Pulmonary artery endothelial cell (primary cell): ENCODE measurements at places on chromosomes 2 and 18. TPM values are rescaled to one million over a fixed set of nuclear protein-coding genes. Genes with fewer than 3 reads are reported as not detected.

DNA sequence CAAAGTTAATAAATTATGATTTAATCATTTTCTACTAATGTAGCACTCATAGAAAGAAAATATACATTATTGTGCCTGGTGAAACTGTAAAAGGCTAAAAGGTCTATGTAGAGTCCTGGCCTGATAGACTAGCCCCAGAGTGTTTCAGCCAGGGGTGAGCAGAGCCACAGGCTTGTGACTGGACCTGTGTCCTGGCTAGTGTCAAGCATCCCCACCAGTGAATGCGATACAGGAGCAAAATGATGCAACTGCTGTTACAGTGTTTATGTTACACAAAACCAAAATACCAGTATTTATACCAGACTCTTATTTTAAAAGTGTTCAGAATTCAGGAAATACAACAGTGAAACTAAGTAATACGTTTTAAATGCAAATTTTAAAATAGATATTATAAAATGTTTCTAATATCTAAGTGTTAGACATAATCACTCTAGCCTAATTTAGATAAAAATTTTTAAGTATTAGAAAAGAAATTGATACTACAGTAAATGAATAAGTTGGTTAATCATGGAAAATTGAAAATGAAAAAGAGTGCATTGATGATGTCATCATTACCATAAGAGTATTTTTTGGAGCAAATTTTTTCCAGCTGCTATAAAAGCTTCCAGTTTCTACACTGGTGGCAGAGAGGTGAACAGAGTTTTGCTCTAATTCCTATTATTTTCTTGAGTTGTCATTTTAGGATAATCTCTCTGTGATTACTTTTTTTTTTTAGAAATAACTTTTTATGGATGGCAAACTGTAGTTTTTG is 6.2 kb upstream of the TSPYL6 start:
- DNase-seq: no peak

DNA sequence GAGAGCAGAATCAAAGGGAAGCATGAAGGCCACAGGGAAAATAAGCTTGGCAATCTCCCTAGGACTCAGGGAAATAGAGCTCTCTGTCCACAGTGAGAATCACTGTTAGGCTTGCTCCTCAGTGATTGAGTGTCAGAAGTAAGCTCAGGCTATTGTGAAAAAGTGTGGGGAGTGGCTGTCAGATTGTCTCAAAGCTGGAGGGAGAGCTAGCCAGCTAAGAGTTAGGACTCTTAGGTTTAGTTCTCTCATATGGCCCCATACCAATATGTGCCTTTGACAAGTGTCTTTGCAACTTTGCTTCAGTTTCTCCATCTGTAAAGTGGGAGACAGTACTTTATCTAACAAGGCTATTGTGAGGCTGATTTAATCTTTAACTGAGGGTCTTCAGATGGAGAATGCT is 17.2 kb downstream of the EIF4E2 start:
- no peak for DNase-seq

Gene ADD2
- 2.6 and 4.6 TPM in 2 replicates for total RNA-seq

GRCh38 chr2:30363406-30363805 is 83.6 kb upstream of the LCLAT1 start:
- no peak for DNase-seq

DNA sequence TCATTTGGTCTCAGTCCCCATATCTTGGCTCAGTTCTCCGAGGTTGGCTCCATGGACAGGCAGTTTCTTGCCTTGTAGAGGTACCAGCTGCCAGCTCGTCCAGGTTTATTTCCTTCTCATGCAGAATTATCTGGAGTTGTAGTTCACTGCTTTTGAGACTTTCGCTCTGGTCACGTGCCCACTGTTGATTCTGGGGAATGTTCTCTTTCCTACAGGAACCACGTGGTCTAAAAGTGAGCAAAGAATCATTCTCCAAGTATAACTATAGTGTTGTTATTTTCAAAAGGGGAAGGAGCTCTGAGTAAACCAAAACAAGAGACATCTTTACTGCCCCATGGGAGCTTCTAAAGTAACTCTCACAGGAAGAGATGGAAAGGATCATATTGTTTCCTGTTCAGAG is 41.2 kb upstream of the RAB27B start:
- no peak for DNase-seq

GRCh38 chr2:233449921-233450863 is 95.9 kb downstream of the DGKD start:
- DNase-seq: no peak

Gene SERPINB11
- total RNA-seq: not detected in 2 replicates

DNA sequence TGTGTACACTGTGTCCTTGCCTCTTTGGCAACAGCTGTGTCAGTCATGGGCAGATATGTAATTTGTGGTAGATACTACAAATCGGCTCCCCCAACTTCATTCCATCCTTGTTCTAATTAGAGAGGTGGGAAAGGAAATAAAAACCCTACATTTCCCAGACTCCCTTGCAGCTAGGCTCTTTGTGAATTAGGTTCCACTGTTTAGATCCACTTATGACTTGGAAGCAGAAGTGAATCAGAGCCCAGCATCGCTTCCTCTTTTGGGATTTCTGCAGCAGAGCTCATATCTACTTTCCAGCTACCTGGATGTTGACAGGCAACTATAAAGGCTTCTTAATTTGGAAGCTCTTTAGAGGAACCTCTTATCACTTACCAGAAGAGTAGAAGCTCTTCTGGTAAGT is 34.1 kb upstream of the NARS1 start:
- DNase-seq: no peak

- peak; percentile 71 for DNase-seq
Observed at GRCh38 chr2:86028766-86029381, 76.8 kb downstream of the POLR1A start.

DNA sequence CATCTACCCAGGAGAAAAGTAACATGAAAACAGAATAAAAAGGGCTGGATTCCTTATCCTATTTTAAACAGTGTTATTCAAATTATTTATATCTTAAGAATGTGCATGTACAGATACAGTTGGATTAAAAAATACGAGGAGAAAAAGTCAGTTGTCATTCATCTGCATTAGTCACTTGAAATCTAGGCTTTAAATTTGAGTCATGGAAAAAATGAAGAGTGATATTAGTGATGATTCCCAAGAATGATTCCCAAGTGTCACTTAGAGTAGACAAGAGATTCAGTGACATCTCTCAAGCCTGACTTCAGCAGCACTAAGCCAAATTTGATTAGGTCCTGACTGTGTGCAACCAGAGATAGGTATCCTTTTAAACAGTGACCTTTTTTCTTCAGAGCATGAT is 394.2 kb downstream of the IRS1 start:
- no peak for DNase-seq

Gene MGAT5
- 57.3 and 85.1 TPM in 2 replicates for total RNA-seq

DNA sequence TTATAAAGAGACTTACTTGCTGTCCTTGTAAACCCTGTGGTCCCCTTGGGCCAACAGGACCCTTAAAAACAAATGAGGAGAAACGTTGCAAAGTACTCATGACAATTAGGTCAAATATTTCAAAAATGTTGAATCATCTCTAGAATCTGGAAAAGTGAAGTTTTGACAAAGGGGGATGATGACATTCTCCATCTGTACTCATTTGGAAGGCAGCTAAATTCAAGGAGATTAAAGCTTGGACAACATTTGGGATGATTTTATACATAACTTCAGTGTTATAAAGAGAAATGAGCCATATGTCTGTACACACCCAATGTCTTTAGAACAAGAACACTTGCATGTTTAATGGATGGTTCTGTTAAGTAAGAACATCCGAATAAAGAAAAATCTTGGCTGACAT is 92.9 kb downstream of the COL5A2 start:
- no peak for DNase-seq

Gene SERPINB3
- total RNA-seq: not detected in 2 replicates

- peak; percentile 41 for DNase-seq
Observed at GRCh38 chr2:231052494-231053451, 3.9 kb upstream of the PSMD1 start.

DNA sequence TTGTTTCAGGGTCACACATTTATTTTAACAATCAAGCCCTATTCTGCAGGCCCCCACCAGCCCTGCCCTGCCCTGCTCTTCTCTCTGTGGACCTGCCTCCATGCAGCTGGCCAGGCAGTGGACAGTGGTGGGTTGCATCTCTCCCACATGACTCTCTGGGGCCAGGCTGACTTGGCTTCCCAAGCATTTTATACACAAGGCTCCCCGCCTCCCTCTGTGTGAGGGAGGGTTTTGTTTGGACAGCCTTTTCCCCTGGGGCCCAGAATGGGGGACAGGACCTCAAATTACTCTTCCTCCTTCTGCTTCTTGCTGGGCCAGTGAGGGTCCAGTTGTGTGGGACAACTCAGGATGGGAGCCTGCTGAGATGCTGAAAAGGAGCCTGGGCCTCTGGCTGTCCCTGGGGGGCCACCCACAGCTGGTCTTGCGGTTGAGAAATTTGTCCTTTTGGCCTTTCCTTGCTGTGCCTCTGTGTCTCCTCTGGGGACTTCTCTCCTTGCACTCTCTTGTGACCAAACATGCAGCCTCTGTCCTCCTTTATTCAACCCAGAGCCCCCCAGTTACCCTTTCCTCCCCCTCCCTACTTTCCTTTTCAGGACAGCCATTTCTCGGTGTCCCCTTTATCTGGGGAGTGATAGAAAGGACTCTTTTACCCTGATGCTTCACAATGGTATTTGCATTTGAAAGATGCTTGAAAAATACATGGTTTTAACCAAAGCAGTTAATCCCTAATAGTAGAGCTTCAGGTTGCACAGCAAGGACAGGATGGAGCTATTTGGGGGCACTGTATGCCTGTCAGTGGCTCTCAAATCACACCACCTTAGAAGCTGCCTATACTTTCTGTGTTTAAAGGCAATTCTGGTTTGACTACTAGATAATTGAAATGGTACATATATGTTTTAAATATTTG is 151.1 kb downstream of the FHOD3 start:
- no peak for DNase-seq
